ENCODE measurements at places on chromosomes 11 and 22.
A peak's percentile ranks its signal among the peaks of the same experiment; 100 is the strongest.

DNA sequence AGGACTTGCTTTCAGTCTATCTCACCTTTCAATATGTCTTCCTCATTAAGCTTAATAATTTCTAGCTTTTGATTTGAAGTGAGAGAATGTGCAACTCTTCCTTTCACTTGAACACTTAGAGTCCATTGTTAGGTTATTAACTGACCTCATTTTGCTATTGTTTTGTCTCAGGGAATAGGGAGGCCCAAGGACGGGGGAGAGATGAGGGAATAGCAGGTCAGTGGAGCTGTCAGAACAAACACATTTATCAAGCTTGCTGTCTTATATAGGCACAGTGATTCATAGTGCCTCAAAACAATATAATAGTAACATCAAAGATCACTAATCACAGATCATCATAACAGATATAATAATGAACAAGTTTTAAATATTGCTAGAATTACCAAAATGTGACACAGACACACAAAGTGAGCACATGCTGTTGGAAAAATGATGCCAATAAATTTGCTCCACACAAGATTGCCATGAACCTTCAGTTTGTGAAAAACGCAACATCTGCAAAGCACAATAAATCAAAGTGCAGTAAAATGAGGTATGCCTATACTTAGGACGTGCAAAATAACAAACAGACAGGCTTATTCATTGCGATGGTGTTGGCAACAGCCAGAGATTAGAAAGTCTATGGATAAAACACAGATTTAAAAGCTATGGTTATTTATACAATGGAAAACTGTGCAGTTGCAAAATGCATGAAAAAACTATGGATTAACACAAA is 106.3 kb upstream of the TEAD1 start:
- DNase-seq: no peak

DNA sequence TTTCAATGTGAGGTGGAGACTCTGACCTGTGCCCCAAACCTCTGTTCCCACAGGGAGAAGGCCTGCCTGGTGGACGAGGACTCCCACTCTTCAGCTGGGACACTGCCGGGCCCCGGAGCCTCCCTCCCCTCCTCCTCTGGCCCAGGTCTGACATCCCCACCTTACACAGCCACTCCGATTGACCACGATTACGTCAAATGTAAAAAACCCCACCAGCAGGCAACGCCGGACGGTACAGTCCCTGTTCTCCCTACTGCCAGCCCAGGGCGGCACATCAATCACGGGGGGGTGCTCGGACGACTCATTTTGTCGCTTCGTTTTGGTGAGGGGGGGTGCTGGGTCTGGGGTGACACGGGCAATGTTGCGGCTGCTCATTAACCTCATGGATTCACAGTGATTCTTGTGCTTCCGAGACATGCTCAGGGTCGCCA is 83.3 kb upstream of the SUSD2 start:
- DNase-seq: no peak

GRCh38 chr22:17930455-17931313 is 93.7 kb downstream of the MICAL3 start:
- DNase-seq: no peak

GRCh38 chr11:74171630-74171968 is 510 bp downstream of the PPME1 start:
- no peak for DNase-seq

- DNase-seq: peak; percentile 18
These were observed 534 bp downstream of the RBFOX2 start for GRCh38 chr22:36027935-36028645.

- DNase-seq: no peak
These were observed 127.2 kb downstream of the MAML2 start for GRCh38 chr11:96215826-96216225.

DNA sequence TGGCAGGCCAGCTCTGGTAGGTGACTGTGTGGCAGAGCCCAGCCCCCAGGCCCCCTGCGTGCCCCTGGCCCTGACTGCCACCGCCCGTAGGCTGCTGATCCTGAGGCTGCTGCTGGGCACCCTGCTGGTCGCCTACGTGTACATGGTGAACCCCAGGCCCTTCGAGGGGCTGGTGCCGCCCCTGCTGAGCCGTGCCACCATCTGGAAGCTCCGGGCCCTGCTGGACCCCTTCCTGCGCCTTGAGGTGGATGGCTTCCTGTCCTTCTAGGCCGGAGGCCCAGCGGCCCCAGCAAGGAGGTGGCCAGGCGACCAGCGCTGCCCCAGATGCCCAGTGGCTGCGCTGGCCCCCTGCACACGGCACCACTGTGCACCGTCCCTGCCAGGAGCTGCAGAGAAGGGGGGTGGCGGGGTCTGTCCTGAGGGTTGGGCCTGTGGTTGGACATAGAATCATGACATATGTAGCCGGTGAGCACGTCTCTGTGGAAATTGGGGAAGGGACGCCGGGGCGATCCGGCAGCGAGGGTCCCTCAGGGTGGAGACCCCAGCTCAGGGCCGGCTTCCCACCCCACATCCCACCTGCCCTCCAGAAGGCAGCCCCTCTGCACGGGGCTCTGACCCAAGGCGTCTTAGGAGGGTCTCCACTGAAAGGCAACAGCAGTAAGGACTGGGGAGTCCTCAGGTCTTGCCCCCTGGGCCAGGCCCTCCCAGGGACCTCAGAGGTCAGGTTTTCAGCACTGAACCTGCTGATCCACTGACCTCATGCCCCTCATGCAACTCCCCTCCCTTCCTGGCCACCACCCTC is 185.4 kb downstream of the IGLL1 start:
- DNase-seq: no peak

GRCh38 chr11:7367803-7368202 is 116.1 kb downstream of the SYT9 start:
- DNase-seq: no peak

- no peak for DNase-seq
These were observed 164.9 kb downstream of the MIAT start for GRCh38 chr22:26822313-26822712.

- DNase-seq: no peak
These were observed 670 bp downstream of the LSP1 start for GRCh38 chr11:1853376-1854131.

DNA sequence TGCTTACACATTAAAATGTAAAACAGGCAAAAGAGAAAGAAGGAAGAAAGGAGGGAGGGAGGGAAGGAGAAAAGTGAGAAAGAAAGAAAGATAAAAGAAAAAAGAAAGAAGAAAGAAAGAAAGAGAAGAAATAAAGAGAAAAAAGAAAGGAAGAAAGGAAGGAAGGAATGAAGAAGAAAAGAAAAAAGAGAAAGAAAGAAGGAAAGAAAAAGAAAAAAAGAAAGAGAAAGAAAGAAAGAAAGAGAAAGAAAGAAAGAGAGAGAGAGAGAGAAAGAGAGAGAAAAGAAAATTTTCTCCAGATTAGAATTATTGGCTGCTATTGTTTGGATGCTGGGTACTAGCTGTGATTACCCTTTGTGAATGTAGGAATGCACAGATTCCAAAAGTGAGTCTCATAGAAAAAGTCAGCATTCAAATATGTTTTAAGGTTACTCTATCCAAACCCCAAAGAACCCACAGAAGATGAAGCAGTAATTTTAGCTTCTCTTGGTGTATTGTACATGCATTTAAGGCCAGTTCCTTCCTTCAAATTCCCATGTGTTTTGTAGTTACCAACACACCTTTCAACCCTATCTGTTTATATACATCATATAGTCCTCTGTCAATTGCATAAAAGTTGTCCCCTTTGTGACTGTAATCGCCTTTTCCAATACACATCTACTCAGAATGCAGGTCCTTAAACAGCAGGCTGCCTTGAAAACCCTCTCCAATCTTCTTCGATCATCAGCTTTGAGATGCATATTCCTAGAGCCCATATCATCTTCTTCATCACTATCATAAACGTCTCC is 789 bp upstream of the FAM111A start:
- DNase-seq: no peak

GRCh38 chr11:76667271-76667818 is 3.2 kb downstream of the LRRC32 start:
- no peak for DNase-seq

- no peak for DNase-seq
These were observed 27.3 kb upstream of the PACSIN2 start for GRCh38 chr22:43042101-43042780.

GRCh38 chr11:1290052-1291040 is 19.1 kb downstream of the TOLLIP start:
- DNase-seq: no peak

GRCh38 chr22:33302049-33302545 is 243.9 kb upstream of the SYN3 start:
- peak; percentile 80 for DNase-seq

GRCh38 chr22:36835903-36836302 is 19.1 kb upstream of the PVALB start:
- DNase-seq: no peak

- DNase-seq: no peak
These were observed 39.8 kb upstream of the NNMT start for GRCh38 chr11:114256176-114256966.

DNA sequence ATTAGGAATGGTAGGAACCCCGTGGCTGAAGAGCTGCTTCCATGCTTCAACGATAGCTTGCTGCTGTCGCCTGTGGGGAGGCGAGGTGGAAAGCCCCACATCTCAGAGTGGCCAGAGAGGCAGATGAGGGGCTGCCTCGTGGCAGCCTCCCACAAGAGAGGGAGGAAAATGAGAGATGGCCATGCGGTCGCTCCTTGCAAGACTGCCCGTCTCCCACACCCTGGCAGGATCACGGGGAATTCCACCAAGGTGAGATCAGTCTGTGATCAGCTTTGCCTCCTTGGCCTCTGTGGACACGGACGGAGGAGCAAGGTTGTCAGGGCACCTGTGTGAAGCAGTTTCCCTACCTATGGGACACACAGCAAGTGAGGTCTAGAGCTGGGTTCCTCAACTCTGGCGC is 3.0 kb downstream of the CRYBA4 start:
- no peak for DNase-seq

DNA sequence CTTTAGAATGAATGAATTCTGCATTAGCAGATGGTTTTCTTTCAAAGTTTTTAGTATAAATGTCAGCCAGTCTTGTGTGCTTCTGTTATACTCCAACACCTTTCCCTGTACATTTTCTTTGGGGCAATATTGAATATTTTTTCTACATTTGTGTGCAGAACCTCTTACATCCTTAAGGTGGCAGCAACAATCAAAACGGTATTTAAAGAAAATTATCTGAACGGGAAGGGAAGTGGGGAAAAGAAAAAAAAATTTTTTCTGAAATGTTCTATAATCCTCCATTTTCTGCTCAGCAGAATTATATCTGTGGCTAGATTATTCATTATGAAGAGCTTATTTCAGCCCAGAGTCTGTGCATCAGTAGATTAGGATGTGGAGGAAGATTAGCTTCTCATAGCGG is 347.3 kb upstream of the RAG2 start:
- no peak for DNase-seq

DNA sequence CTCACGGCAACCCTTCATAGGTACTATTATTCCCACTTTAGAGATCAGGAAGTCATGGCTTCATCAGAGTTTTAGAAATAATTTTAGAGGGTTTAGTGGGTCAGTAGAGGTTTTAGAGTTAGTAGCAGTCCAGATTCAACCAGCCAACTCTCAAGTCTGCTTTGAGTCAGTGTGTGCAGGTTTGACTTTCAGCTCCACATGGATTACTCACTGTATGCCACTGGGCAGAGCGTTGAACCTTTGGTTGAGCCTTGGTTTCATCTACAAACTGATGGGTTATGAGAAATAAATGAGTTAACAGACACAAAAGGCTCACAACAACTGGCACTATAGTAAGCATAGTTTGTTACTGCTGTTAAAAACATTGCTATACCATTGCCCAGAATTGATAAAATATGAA is 19.0 kb upstream of the TP53AIP1 start:
- no peak for DNase-seq

DNA sequence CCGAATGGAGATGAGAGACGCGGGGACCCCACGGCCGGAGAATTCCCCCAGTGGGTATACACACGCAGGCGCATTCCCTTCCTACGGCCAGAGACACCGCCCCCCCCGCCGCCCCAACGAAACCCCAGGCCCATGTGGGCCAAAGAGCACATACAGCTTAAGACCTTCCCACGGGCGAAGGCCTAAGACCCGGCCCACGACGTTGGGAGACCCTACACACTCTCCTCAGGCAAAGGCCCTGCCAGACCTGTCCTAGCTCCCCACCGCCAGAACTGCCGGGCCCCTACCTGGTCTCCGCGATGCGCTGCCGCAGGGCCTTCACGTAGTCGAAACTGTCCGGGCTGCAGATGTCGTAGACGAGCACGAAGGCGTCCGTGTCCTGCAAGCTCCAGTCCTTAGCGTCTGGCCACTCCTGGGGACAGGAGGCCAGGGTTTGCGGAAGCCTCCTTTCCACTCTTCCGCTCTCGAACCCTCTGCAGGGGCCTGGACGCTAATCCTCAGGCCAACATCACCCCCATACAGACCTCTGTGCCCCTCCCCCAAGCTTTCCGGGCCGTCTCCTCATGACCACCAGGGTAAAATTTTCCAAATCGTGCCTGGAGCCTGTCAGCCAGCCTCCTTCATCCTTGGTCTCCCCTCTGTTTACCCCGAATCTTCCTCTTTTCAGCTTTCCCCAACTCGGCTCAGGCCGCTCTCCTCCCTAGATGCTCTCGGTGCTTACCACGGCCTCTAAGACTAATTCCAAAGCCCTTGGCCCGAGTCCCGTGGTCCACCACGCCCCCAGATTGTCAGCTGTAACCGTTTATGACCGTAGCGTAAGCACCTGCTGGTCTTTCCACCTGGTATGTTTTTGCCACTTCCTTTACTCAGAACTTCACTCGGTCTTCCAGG is 1.7 kb downstream of the RASL10A start:
- DNase-seq: no peak

DNA sequence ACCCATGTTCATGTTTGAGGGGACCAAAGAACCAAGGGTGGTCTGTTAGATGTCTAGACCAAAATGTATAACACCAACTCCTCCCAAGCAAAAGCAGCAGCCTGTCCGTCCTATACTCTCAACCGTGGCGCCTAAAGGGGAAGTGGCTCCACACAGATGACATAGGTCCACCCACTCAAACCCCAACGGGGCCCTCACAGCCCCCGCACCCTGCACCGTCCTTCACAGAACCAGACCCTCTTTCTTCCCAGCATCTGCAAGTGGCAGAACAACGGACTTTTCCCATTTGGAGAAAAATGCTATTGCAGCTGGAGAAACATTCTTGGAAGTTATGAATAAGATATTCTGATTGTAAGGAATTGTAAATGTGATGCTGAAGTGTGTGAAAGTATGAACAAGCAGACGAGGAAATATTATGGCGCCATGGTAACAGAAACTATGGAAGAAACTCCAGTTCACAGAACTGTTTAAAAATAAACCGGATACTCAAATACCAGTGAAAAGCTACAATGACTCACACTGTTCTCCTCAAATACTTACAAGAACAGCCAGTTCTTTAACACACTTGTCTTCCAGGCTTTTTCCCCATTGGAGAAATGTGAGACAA is 76.5 kb upstream of the ARFGAP3 start:
- peak; percentile 30 for DNase-seq

Measured in stimulated activated CD4-positive, alpha-beta T cell treated with anti-CD3 and anti-CD28 coated beads, Interleukin-2, amount 100 ng/mL, for 24 hours (primary cell).